ENCODE measurements at places on chromosomes 1 and 21.

- no peak for DNase-seq
Measured at GRCh38 chr1:68057050-68057449, 6.6 kb upstream of the DIRAS3 start.

DNA sequence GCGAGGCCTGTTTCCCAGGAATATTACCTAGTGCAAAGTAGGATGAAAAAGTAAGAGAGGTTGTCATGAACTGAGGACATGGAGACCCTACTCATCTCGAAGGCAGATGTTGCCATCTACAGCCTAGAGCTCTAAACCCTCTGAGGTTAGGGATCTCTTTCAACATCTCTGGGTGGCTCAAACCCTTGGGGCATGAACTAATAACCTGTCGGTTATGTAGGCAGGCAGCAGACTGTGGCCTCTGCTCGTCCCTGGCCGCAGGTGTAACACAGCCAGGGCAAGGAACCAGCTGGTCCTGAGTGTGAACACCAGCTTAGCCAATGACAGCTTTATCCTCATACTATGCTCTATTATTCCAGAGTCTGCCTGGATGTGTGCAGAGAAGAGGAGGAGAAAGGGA is 13.2 kb downstream of the CAPZB start:
- no peak for DNase-seq

- DNase-seq, result no peak
Measured at GRCh38 chr1:185170291-185170848, 13.4 kb downstream of the SWT1 start.

DNA sequence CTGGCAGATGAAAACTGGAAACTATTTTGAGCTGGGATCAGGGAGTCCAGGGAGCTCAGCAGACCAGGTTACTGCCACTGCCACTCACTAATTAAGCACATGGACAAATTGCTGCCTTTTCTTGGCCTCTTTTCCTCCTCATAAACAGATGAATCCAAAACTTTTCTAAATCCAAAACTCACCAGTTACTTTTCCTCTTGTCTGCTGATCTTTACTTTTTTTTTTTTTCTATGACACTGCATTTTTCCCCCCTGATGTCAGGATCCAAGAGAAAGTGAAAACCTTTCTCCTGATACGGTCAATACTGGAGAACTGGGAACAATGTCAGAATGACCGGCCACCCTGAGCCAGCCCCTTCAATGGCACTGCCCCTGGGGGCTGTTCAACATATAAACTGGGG is 405.8 kb downstream of the DUSP10 start:
- DNase-seq, result no peak

DNA sequence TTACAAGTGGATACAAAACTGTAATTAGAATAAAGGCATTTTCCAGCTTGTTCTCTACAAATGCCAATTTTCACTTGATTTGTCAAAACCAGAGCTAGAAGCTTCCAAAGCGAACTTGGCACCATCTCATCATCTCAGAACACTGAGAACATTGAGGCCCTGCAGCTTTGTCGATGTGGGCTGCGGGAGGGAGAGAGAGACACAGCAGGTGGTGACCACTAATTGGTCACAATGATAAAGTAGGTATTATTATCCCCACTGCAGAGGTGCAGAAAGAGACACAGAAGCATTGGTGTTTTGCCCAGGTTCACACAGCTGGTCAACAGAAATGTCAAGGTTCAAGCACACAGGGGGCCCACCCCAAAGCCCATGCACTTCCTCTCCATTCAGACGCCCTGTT is 72.2 kb upstream of the KRTAP19-8 start:
- no peak for DNase-seq

GRCh38 chr1:154433161-154433764 is 28.1 kb downstream of the IL6R start:
- no peak for DNase-seq
